ENCODE measurements at places on chromosomes 5 and 9. TPM values are rescaled to one million over a fixed set of nuclear protein-coding genes. Genes with fewer than 3 reads are reported as not detected.
A peak's percentile ranks its signal among the peaks of the same experiment; 100 is the strongest.

DNA sequence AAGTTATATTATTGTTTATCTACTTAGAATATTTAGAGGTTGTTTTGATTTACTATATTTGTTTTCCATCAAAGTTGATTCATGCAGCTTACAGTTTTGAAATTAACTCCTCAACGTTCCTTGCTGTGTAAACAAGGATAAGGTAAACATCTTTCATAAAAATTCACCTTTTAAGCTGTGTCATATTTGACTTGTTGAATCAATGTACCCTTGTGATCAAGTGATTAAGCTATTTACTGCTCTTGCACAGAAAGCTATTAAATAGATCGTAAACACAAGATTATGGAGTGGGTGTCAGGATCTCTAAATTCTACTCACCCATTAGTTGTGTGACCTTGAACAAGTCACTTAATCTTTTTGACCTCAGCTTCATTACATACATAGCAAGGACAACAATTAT lies 2054.0 kb upstream of the NUDT12 start:
- no peak for DNase-seq

Gene SYNPO
- 151 TPM for total RNA-seq

Gene LCN9
- total RNA-seq = not detected

Gene TMOD1
- total RNA-seq = 11.3 TPM

DNA sequence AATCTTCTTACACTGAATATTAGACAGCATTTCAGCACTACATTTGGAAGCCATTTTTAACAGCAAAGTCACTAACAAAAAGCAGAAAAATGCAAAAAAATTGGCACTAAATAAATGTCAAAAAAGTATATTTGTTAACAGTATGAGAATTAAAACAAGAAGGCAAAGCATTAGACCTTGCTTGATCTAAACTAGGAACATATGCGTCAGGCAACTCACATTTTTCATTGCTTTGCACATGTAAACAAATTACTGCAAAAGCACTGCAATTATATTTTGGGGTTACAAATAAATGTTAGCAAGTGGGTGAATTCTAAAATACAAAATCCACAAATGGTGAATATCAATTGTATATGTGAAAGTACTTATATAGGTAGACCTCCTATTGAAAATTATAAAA lies 49.0 kb upstream of the RAPGEF6 start:
- no peak for DNase-seq

DNA sequence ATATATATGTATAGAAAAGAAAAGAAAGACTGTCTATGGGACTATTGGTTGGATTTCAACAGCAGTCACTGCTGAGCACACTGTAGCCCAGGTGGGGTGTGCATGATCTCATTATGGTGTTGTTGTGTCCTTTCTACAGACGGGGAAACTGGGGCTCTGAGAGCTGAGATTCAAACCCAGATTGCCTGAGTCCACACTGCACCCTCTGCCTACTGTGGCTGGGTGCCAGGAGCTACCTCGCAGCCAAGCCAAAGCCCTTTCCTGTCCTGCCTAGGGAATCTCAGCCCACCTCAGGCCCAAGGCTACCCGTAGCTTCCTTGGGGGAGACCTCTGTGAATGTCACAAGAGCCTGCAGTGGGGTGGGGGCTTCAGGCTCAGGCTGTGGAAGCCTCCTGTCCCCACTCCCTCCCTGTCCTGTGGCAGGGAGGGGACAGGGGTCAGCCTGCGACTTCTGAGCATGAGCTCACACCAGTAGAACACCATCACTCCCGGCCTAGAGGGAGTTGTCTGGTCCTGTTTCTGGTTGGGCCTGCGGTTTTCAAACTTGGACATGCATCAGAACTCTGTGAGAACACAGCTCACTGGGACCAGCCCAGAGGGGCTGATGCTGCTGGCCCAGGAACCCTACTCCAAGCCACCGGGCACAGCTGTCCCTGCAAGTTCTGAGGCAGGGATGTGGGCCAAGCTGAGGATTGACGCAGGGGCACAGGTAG lies 7.9 kb upstream of the NINJ1 start:
- DNase-seq = no peak

DNA sequence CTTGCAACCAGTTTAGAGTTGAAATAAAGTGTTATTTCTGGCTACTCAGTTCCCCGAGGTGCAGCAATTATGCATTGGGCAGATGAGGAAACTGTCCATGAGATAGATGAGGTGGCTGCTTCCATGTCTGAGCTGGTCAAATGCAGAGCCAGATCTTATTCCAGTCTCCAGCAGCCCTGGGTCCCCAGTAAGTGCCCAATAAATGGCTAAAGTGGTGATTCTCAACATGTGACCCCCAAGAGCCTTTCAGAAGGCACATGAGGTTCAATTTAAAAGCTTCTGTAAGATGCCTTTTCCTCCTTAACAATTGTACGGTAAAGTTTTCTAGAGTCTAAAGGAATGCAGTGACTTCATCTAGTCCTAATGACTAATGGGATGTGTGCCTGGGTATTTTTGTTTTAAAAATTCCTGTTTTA lies 17.5 kb downstream of the ATOX1 start:
- DNase-seq = no peak

Gene TAF11L10
- not detected for total RNA-seq

DNA sequence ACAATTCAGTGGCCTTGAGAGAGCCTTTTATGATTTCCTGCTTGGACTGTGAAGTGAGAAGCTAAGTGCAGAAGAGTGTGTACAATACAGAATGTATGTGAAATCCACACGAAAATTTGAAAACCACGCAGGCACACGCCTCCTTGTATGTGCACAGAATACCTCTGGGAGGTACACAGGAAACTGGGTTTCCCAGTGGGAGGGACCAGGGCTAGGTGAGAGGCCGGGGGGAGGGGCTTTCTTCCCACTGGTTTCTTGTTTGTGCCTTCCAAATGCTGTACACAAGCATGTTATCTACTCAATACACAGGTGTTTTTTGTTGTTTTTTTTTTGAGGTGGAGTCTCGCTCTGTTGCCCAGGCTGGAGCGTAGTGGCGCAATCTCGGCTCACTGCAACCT lies 16.1 kb downstream of the C9orf50 start:
- no peak for DNase-seq

DNA sequence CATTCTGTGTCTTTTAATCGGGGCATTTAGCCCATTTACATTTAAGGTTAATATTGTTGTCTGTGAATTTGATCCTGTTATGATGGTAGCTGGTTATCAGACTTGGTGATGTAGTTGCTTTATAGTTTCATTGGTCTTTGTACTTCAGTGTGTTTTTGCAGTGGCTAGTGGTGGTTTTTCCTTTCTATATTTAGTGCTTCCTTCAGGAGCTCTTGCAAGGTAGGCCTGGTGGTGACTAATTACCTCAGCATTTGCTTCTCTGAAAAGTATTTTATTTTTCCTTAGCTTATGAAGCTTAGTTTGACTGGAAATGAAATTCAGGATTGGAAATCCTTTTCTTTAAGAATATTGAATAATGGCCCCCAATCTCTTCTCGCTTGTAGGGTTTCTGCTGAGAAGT lies 156.9 kb downstream of the CNTLN start:
- DNase-seq = no peak

DNA sequence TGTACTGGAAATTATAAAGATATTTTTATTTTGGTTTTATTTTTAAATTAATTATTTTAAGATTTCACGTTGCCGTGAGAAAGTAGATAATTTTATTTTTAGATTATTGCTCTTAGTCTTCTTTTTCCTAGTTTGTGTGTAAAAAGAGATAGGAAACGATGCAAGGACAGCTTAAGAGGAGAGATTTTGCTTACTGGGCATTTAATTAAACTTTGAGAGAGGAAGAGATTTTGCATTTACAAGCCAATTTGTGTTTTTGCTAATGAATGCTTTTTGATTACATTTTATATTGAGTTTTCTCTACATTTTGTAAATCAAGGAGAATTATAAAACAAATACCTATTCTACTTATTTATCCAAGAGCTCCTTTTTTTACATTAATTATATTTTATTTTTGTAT lies 64.0 kb downstream of the ARHGEF28 start:
- DNase-seq = no peak

Gene LHX3
- total RNA-seq = not detected

GRCh38 chr9:100425758-100426157 lies 1.2 kb upstream of the MSANTD3 start:
- DNase-seq = no peak

Gene OTULINL
- total RNA-seq = 104 TPM

GRCh38 chr9:211557-211956 lies 3.1 kb upstream of the DOCK8 start:
- no peak for DNase-seq

GRCh38 chr9:84617411-84618029 lies 52.0 kb upstream of the NTRK2 start:
- no peak for DNase-seq

DNA sequence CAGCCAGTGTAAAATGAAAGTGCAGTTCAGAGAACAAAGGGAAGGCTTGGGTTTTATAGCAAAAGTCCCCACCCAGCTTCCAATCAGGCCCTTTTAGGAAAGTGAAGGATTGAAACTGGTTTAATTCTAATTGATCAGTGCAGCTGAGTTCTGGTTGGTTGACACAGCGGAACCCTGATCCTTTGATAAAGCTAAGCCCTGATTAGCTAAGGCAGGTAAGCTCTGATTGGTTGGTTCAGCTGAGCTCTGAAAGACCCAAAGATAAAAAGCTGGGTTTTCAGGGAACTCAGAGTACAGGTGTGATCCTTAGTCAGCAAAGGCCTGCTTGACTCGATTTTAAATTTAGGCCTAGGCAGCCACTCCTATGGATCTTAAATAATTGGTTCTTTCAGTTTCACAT lies 70.8 kb upstream of the PRRC1 start:
- no peak for DNase-seq

GRCh38 chr9:73701415-73702057 lies 549.9 kb downstream of the ANXA1 start:
- DNase-seq = no peak

- DNase-seq = no peak
Observed at GRCh38 chr5:41851116-41851515, 19.1 kb downstream of the OXCT1 start.

DNA sequence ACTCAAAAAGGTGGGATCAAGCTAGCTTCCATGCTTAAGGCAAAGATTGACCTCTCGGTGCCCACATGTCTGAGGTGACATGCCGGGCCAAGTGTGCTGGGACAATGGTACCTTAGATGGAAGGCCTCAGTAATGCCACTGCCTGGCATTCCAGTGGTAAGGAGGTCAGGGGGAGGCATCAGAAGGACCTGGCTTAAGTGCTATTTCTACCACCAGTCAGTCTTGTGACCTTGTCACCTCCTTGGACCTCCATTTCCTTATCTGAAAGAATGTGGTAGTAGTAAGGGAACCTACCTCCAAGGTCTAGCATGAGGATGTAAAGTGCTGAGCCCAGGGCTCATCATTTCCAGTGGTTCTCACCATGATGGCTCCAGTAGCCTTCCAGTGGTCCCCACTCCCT lies 8.9 kb downstream of the C5orf52 start:
- no peak for DNase-seq

Gene QRFP
- not detected for total RNA-seq

GRCh38 chr5:132663771-132664695 lies 6.1 kb downstream of the IL13 start:
- DNase-seq = no peak

Gene ELL2
- total RNA-seq = 52.1 TPM

DNA sequence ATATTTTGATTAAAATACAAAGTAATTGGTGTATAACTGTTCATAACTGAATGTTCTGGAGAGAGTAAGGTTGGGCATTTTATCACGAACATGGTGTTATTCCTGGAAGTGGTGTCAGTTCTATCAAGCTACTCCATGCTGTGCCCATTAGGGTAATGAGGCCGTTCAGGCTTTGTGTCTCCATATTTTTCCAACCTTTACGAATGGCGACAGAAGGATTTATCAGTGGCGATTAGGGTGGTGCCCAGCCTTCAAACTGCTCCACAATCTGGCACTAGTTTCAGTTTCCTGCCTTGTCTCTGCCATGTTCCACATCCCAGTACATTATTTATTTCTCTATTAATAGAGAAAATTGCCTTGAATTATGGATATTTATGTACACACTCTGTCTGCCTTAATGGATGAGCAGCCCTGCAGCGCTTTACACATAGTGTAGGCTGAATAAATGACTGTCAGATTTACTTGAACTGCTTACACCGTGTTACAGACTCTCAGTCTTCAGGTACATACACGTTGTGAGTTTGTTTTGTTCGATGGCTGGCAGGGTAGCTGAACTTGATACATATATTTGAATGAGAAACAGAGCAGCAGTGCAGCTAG lies 23.9 kb upstream of the TMC1 start:
- DNase-seq = no peak

- DNase-seq = peak; percentile 61
Observed at GRCh38 chr9:114098936-114099668, at the start of gene KIF12. TSS of gene KIF12 (minus strand) at chr9:114099292. CDS start at chr9:114099276, 16 bp downstream.

GRCh38 chr5:176183321-176184074 lies 54.7 kb upstream of the SIMC1 start:
- DNase-seq = no peak

DNA sequence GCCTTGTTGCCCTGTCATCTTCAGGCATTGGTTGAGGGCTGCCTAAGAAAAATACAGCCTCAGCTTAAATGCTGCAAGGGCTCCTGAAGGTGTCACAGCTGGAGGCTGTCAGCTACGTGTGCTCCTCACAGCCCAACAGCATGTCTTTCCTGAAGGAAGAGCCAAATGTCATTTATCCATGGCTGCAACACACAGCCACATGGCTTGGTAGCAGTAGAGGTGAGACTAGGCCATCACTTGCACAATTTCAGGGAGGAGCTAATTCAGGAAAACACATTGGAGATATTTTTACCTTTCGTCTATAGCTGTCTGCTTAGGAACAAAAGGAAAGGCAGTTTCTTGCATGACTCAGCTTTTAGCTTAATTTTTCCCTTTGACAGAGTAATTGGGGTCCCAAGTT lies 260.7 kb downstream of the SYK start:
- DNase-seq = no peak

Gene SIGMAR1
- 40.5 TPM for total RNA-seq

Gene LRRC19
- 0.64 TPM for total RNA-seq

Gene RORB
- 2.1 TPM for total RNA-seq

DNA sequence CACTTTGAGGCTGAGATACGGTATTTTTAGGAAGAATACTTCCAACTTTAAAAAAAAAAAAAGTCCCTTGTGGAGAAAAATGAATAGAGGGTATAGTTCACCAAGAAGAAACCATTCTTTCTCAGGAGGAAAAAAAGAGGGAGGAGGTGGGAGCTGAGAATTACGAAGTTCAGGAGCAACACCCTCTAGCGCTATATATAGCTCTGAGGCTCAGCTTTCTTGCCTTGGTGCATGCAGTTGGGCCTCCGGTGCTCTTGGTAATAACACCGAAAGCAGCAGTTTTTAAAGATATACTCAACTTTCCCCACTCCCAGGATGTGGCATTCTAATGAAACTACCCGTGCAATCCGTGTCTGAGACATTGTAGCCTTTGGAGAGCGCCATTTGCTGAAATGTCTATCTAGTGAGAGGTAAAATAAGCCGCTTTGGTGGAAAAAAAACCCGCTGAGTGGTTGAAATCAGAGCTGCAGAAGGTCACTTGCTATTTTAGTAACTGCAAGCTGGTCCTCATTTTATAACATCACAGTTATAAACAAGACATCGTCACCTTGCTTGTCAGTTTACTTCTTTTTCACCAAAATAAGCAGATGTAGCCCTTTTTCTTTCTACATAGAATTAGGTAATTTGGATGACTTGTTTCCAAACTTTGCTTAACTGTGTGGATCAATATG lies 156.4 kb downstream of the RORB start:
- DNase-seq = no peak

Data from upper lobe of right lung (tissue), 1 donor.